ENCODE measurements at places on chromosomes 6 and 20.

GRCh38 chr20:63049561-63050221 is 42.9 kb upstream of the BHLHE23 start:
- DNase-seq: no peak

DNA sequence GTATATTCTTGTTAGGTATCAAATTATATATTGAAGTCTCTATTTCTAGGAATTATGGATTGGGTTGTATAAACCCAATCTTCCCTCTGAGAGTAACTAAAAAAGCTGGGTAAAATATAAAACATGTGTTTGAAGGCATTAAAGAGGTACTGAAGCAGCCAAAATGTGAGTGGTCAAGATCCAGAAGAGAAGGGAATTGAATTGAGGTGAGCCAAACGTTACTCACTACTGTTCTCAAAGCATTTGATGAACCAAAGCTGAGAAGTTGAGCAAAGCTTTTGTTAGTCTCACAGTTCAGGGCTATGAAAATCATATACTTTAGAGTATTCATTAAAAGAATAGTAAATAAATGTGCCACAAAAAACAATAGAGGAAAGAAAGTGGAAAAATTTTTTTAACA is 365.8 kb downstream of the BCKDHB start:
- no peak for DNase-seq

- no peak for DNase-seq
Observed at GRCh38 chr6:165844801-165845364, 181.8 kb upstream of the PDE10A start.

DNA sequence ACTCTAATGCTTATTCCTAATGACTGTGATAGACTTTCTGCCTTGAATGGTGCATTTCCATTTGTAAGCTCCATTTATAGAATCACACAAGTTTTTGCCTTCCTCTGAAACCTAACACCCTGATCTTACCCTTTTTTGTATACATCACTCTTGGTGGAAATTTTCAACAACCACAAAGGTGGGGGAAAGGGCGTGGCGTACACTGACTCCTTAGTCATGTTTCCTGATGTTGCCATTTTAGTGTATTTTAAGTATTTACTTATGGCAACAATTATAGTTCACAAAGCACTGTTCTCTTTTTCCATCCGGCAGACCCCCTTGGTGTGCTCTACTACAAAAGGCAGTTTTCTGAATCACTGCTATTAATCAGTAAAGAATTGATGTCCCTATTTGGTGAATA is 92.0 kb downstream of the ATXN1 start:
- no peak for DNase-seq

DNA sequence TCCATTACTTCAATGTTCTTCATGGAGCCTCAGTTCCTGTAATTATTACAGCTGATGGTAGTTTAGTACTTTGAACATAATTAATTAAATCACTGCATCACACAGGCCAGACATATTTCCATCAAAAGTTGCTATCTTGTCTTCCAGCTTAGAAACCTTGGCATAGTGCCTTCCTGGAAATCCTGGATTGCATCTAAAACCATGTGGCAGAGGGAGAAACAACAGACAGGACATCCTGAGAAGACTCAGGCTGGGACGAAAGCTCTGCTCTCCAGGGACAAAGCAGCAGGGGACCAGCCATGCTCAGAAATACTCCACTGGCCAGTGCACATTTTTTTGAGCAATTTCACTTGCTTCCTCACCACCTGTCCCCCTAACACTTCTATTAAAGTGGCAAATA is 55.3 kb downstream of the TBX18 start:
- DNase-seq: no peak

- DNase-seq: no peak
Observed at GRCh38 chr20:63124092-63124781, 91.7 kb downstream of the YTHDF1 start.

DNA sequence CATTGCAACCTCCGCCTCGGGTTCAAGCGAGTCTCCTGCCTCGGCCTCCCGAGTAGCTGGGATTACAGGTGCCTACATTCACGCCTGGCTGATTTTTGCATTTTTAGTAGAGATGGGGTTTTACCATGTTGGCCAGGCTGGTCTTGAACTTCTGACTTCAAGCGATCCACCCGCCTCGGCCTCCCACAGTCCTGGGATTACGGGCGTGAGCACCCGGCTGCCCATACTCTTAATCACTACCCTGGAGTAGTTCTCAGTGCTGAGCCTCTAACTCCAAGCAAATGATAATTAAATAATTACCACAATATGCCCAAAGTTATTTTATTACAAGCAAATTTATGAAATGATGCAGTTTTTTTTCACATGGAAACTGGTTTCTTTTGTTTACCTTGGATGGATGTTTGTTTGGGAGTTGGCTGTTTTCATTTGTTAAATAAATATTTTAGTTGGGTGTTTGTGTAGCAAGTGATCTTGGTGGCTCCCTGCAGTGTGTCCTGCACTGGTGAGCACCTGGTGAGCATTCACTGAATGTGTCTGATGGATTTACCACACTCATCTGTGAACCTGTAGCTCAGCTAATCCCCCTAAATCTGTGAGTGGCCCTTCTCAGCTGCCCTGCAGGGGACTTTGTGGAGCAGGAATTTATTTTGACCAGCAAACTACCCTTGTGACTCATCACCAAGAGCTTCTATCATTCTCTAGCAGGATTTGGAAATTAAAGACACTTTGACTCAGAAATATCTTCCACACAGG is 36.9 kb downstream of the UTRN start:
- no peak for DNase-seq

DNA sequence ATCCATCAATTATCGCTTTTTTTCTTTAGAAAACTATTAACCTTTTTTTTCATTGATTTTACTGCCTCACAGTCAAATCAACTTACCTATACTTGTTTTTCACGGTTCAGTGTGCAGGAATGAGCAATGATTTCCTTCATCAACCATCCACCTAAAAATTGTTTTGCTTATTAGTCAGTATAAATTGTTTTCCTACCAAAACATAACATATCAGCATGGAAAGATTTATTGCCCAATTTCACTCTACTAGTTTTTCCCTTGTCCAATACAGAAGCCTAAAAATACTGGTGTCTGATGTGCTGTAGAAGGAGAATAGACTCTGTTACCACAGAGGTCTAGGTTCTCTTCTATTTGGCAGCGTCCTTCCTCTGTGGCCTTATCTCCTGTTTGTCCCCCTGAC is 558.2 kb upstream of the CITED2 start:
- no peak for DNase-seq

DNA sequence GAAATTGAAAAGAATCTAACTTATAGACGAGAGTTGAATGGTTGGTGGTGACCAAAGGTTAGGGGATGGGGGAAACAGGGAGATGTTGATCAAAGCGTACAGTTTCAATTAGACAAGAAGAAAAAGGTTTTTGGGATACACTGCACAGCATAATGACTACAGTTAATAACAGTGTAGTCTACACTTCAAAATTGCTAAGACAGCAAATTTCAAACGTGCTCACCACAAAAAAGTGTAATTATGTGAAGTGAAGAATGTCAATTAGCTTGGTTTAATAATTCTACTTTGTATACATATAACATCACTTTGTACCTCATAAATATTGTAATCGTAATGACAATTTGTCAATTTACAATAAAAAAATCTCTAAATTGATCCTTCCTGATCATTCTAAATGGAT is 267.5 kb downstream of the RNGTT start:
- DNase-seq: no peak

DNA sequence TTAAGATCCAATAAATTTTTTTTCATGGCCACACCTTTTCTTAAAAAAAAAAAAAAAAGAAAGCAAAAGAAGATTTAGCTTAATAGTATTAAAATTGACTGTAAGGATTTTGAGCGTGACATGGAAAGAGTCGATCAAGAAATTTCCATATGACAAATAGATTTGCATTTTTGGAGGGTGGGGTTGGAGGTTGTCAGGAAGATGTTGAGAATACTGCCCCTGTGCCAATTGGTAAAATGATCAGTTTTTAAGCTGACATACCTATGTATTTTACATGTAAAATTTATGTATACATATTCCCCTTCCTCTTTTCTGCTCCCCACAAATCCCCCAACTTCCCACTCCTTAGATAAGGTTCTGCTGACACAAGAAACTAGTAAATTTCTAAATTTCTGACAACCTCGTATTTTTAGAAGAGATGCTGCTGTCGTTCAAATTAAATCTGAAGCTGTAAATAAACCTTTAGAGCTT is 520.9 kb downstream of the CD83 start:
- no peak for DNase-seq

GRCh38 chr20:42319252-42320013 is 701.3 kb upstream of the CHD6 start:
- DNase-seq: no peak

GRCh38 chr6:167781066-167781767 is 45.5 kb upstream of the AFDN start:
- DNase-seq: no peak

DNA sequence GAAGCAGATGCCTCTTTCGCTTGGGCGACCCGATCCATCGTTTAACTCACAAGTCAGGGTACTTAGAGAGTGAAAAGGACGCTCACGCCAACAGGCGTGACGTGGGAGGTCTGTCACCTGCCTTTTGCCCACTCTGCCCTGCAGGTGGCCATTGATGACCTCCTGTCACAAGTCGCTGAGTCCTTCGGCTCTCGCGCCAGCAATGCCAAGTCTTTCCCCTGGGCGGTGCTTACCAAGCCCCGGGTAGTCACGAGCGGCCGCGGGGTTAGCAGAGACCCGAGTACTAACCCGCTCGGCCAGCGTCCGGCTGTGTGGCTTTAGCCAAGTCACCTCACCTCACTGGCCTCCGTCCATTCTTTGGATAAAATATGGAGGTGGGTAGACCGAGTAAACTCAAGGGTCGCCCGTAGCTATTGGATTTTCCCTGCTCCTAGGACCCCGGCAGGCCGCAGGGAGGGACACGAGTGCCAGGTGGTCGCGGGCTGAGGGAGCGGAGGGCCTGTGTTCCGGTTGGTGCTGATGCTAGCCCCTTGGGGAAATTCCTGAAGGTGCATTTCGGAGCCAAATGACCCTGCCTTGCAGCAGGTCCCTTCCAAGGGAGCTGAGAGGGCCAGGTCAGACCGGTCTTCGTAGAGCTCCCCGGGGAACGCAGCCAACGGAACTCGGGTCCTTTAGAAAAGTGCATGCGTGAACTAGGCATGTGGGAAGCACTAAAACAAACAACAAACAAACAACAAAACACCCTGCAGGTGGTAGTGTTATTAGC is 668 bp downstream of the PKIB start:
- no peak for DNase-seq

DNA sequence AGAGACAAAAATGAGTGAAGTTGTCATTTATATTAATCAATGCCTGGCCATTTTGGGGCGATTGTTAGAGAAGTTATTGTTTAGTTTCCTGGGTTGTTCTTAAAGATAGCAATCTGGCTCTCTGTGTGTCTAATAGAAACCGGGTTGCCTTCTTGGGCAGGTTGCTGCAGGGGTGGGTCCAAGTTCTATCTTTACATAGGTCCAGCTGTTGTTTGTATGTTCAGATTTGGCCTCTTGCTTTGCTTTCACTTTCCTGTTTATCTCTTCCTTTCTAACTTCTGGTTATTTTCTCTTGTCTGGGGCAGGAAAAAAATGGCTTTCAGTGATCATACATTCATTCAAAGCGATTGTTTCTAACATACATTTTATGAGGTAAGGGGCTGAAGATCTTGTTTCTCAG is 128.4 kb upstream of the NOX3 start:
- no peak for DNase-seq

DNA sequence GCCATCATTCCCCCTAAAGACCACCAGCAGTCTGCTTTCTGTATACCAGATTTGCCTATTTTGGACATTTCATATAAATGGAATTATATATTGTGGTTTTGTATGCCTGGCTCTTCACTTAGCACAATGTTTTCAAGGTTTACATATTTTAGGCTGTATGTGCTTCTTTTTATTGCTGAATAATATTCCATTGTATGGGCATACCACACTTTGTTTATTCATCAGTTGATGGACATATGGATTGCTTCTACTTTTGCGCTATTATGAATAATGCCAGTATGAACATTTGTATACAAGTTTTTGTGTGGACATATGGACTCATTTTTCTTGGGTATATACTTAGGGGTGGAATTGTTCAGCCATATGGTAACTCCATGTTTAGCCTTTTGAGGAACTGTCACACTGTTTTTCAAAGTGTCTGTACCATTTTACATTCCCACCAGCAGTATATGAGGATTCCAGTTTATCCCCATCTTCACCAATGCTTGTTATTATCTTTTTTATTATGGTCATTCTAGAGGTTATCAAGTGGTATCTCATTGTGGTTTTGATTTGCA is 12.7 kb downstream of the L3MBTL1 start:
- DNase-seq: no peak

DNA sequence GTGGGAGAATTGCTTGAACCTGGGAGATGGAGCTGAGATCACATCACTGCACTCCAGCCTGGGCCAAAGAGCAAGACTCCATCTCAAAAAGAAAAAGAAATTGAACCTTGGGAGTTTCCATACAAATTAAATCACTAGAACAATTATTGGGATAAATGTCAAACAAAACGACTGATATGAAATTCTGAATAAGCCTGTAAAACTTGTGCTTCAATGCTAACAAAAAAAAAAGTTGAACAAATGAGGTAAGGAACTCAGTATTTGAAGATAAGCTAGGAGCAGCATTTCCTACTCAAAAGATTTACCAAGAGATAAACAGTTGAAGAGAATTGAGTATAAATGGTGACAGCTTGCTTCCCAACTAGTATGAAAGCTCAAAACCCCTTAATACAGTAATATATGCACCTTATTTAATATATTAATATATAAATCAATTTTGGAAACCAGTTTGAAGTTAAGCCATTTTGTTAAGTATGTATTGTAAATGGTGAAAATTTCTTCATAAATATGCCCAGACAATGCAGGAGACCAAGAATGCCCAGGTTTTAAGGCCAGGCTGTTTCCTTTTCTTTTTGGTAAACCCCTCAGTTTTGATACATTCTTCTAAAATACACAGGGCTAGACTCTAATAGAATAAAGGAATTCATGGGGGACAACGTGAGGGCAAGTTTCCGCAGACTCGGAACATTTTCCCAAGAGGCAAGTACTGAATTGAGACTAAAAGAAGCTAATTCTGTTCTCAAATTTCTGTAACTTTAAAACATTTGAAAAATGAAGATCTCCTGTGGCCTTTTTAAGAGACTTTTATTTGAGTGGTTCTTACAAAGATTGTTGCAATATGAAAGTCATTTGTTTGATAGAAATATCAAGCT is 3.9 kb downstream of the ROMO1 start:
- no peak for DNase-seq

DNA sequence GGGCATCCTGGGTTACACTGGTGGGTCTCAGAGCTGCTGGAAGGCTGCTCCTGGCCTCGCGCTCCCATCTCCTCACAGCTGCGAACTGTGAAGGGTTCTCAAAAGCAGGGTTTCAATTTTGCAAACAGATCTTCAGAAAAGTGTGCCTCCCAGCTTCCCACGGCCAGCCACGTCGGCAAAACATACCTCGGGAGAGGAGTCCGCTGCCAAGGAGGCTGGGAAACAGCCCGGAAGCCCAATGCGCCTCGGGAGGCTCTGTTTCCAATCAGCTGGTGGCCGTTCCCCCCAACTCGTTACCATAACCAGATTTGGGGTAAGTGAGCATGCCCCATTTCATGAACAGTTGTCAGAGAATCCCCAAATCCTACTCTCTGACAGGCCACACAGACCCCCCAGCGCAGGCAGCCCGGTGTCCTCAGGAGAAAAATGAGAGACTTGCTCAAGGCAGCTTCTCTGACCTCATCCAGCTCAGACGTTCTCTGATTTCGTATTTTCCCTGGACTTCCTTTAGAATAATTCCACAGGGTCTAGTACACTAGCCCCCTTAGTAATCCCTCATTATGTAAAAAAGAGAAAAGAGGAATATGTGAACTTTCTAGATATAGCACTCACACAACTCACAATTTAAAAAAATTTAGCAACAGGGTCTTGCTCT is 98.4 kb downstream of the SNX5 start:
- no peak for DNase-seq
